ENCODE measurements at places on chromosomes 11 and 22.

- DNase-seq = no peak
These were observed 59.5 kb upstream of the AMOTL1 start for GRCh38 chr11:94708642-94709041.

DNA sequence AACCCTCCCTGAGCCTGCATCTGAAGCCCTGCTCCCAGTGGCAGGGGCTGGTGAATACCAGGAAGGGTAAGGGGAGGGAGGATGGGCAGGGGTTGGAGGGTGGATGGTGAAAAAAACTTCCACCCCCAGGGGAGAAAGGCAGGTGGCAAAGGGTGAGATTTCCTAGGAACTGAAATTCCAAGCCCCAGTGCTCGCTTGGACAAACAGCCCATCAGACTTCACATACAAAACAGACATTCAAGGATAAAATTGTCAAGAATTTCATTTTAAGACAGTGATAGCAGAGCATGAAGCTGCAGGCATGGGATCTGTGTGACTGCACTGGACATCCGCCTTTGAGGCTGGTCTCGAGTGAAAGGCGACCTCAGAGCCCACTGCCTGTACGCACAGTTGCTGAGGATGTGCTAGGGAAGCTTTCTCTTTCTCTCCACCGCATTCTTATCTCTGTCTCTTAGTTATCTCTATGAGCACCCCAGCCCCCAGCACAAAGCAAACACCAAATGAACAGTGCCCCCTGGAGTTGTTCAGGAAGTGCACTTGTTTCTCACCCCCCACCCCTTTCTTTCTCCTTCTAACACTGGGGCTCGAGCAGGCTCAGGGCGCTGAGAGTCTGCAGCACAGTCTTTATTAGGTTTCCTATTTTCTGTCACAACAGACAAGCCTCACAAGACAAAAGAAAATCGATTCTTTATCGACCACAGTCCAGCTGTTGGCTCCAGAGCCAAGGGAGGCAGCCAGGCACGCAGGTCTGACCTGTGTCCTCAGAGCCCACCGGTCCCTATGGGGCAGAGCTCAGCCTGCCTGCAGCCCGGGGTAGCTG lies 237.3 kb upstream of the NCAM1 start:
- no peak for DNase-seq

GRCh38 chr11:111846636-111847035 lies 24.7 kb downstream of the ALG9 start:
- DNase-seq = no peak

DNA sequence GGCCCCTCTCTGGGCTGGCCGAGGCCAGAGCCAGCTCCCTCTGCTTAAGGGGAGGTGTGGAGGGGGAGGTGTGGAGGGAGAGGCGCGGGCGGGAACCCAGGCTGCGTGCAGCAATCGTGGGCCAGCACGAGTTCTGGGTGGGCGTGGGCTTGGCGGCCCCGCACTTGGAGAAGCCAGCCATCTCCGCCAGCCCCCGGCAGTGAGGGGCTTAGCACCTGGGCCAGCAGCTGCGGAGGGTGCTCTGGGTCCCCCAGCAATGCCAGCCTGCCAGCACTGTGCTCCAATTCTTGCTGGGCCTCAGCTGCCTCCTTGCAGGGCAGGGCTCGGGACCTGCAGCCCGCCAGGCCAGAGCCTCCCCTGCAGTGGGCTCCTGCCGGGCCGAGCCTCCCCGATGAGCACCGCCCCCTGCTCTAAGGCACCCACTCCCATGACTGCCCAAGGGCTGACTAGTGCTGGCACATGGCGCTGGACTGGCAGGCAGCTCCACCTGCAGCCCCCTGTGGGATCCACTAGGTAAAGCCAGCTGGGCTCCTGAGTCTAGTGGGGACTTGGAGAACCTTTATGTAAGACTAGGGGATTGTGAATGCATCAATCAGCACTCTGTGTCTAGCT lies 96.7 kb upstream of the OR9G4 start:
- no peak for DNase-seq

GRCh38 chr11:5577101-5577500 lies 3.6 kb upstream of the OR52B6 start:
- no peak for DNase-seq
